ENCODE measurements at places on chromosomes 3 and 15.

DNA sequence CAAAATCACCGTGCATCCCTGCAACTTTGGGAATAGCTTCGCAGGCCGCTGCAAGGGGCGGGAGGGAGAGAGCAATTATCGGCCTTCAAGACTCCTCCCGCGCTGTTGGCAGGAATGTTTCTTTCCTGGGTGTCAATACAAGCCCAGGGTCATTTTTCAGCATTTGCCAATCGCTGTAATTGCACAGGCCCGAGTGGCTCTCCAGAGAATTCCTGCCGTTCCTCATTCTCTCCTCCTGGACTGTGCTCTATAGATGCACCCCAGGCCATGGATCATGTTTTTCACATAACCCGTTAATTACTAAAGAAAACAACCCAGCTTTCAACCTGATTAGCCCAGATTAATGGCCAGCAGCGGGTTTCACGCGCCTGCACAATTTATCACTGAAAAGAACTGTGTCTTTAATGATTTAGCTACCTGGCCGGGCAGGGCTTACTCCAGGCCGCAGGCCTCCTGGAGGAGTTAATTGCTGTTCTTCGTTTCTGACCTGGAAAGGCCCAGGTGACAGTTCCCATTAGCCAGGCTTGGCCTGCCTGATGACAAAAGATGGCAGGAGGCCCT lies 144.3 kb downstream of the OPA1 start:
- no peak for DNase-seq

GRCh38 chr3:29333576-29333975 lies 52.7 kb downstream of the RBMS3 start:
- no peak for DNase-seq

DNA sequence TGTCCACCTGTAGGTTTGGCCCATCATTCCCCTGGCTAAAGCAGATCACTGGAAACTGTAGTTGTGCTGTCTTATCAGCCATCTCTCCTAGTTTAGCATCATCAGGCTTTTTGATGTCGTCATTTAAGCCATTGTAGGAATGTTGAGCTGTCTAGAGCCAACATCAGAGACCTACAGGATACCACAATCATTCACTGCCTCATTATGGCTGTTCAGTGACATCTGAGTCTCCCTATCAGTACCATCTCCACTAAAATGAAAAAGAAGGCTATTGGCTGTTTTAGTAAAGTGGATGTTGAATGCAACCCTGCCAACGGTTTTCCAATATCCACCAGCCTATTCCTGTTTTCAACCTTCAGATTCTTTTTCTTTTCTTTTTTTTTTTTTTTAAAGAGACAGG lies 29.2 kb downstream of the RLBP1 start:
- no peak for DNase-seq

DNA sequence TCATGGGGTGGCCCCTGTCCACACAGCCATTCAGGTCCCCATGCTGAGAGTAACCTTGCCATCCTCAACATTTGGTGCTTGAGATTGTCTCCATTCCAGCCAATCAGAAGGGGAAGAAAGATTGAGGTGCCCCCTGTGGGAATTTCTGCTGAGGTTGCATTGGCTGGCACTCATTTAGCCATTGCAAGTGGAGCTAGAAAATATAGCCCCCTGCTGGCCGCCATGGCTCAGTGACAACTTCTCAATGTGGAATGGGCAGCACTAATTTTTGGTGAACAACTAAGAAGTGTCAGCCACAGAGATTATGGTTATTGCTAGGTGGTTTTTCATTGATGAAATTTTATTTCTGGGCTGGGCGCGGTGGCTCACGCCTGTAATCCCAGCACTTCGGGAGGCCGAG lies 22.0 kb downstream of the COL6A6 start:
- no peak for DNase-seq

DNA sequence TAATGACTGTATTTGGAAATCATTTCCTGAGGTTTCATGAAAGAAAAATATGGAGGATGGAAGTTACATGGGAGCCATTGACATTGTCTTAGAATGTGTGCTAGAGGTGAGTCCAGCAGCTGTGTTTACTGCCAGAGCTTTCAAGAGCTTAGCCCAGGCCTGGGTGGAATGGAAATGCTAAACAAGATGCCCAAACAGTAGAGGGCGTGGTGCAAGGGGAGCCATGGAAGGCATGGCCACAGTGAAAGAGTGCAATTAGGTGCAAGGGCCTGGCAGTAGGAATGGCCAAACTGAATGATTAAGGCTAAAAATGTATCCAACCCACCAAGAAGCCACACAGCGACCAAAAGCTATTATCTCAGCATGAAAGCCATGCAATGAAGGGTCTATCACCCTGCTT lies 257.7 kb upstream of the NR2F2 start:
- no peak for DNase-seq

DNA sequence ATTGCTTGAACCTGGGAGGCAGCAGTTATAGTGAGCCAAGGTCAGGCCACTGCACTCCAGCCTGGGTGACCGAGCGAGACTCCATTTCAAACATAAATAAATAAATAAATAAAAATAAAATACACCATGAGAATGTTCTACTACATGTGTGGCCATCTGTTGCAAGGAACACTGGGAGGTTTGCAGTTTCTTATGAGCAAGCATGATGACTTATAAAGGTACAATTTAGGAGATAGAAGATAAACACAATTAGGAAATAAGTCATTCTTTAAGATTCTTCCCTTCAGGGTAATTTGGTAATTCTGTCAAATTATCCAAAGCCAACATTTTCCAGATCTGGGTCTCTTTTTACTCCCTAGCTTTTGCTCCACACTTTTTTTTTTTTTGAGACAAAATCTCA lies 13.4 kb downstream of the HTR3C start:
- DNase-seq: no peak

- DNase-seq: no peak
These were observed 26.5 kb downstream of the EFHB start for GRCh38 chr3:19907523-19907922.

- DNase-seq: no peak
These were observed 135.8 kb upstream of the ANKRD28 start for GRCh38 chr3:15933439-15934139.

- DNase-seq: no peak
These were observed 659 bp downstream of the GADL1 start for GRCh38 chr3:30893678-30894325.

- DNase-seq: no peak
These were observed 512.9 kb downstream of the MCTP2 start for GRCh38 chr15:94744080-94744793.

GRCh38 chr3:64924961-64925360 lies 237.2 kb upstream of the ADAMTS9 start:
- no peak for DNase-seq

- no peak for DNase-seq
These were observed 13.0 kb downstream of the FOXP1 start for GRCh38 chr3:71570546-71570945.

DNA sequence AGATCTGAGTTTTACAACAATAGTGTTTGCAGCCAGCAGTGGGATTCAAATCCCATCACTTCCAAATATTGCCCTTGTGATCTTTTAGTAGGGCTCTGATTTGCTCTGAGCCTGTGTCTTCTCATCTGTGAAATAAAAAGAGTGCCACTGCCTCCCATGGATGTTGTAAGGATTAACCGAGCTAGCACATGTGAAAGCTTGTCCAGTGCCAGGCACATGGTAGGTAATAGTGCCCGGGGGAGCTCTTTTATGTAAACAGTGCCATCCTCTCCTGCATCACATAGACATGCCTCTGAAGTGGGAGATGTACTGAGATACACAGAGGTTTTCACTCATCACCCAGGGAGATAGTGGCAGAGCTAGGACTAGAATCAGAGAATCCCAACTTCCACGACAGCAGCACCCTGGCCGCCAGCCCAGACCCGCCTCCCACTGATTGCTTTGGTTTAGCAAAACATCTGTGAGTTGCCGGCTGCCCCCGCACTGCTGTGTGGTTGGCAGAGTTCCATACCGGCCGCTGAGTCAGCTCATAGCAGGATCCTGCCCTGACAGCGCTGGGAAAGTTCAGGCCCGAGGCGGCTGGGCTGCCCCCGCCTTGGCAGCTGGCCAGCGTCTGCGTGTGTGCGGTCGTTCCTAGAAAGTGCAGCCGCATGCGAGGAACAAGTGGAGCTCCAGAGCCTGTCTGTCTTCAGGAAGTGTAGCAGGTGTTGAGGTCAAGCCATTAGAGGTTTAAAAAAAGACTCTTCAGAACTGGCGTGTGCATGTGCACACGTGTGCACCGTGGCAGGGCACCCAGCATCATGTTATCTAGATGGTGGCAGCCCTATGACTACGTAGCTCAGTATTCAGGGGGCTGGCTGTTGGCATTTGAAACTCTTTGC lies 5.0 kb downstream of the ARID3B start:
- peak; percentile 90 for DNase-seq

- DNase-seq: no peak
These were observed 13.8 kb upstream of the TNFSF10 start for GRCh38 chr3:172536993-172537419.

DNA sequence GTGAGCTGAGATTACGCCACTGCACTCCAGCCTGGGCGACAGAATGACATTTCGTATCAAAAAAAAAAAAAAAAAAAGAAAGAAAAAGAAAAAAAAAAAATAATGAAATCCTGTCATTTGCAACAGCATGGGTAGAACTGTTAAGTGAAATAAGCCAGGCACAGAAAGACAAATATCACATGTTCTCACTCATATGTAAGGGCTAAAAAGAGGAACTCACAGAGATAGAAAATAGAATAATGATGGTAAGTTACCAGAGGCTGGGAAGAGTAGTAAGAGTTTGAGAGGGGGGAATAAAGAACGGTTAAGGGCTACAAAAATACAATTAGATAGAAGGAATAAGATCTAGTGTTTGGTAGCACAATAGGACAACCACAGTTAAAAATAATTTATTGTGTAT lies 19.7 kb downstream of the DENND6A start:
- DNase-seq: no peak

- peak; percentile 85 for DNase-seq
These were observed 96.4 kb downstream of the FNDC3B start for GRCh38 chr3:172135820-172136219.

- no peak for DNase-seq
These were observed 13.4 kb downstream of the EID1 start for GRCh38 chr15:48891232-48891765.

DNA sequence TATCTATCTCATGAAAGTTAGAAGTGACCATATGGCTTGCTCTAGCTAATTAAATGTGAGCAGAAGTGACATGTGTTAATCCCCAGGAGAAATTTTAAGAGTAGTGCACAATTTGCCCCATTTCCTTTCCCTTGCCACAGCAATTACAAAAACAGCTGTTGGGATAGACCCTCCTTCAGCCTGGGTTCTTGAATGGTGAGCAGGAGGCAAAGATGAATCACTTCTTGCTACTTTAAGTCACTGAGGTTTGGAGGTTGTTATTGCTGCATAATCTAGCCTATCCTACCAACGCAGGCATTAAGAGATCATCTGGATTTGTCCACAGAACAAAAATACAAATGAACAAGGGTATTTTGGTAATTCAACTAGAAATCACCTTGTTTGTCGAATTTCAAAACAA lies 51.7 kb upstream of the CAPN7 start:
- DNase-seq: no peak

DNA sequence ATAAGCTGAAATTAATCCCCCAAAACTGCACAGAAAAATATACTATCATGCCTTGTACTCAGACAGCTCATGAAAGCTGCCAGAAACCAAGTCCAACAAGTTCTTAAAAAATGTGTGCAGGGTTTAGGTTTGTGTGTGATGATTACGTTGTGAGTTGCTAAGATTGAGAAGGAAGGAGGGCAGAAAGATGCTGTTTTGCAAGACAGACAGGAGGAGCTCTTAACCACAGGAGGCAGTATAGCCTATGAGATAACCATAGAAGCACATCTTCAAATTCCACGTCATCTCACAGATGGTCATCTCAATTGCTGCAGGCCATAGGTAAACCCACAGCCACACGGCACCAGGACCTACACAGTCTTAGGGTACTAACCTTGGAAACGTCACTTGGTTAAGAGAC lies 191.9 kb downstream of the STT3B start:
- DNase-seq: no peak

GRCh38 chr3:126341755-126342150 lies 15.5 kb downstream of the KLF15 start:
- DNase-seq: no peak

DNA sequence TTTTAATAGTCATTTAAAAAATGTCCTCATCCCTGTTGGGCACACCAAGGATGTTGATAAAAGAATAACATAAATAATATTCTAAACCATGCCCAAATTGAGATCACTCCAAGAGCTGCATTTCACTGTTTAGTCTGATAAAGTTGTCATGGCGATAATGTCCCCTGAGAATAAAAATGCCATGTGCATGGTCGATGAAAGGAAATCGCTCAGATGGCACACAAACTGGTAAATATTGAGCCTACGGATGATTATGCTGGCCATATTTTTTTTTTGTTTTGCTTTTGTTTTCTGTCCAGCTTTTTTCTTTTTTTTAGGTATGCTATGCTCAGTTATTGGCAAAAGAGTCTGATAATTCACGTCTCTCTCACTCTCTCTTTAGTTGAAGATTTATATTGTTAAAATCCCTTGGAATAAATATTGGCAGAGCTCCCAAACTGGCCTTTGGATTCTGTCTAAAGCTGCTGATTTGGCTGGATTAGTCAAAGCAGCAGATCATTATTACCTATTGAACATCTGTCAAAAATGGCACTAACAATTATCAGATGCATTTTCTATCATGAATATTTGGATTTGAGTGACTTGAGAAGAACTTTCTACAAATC lies 643.8 kb downstream of the SQOR start:
- DNase-seq: no peak

DNA sequence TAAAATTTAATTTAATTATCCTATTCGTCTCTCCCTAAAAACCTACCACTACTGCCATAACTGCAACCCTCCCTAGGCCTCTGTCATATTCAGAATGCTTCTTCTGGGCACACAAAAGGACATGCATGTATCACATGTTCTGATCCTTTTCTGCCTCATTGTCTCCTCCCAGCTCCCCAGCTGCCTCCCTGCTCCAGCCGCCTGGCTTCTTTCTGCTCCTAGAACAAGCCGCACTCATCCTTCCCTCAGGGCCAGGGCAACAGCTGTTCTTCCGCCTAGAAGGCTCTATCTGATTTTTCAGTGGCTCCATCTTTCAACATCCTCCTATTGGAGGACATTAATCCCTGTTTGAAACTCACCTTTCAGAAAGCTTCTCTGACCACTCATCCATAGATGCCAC lies 38.6 kb downstream of the TMED3 start:
- DNase-seq: no peak

- no peak for DNase-seq
These were observed 499.8 kb upstream of the TPRG1 start for GRCh38 chr3:188671971-188672370.

DNA sequence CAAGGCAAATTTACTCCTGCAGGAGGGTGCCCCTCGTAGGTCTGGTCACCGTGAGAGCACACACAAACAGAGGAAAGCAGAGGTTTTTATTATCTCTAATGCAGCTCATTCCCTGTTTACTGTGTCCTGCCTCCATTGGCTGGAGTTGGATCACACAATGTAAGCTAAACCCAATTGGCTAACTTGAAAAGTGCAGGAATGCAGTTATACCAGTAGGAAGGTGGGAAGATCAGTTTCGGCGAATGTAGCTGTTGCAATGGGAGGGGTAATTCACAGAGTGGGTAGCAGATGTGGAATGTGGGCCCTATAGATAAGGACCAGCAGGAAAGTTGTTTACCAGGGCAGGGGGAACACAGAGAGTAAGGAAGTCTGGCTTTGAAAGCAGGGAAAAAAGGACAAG lies 42.5 kb upstream of the NPAP1 start:
- DNase-seq: no peak

GRCh38 chr3:120604382-120604781 lies 8.2 kb downstream of the NDUFB4 start:
- no peak for DNase-seq

GRCh38 chr15:30036036-30036703 lies 46.6 kb upstream of the GOLGA8J start:
- DNase-seq: no peak
